Natural killer cell treated with Interleukin-12 subunit alpha and Interleukin-12 subunit beta and Interleukin-15 and Interleukin-18, amount 100 ng/mL, for 72 hours (primary cell): ENCODE measurements at places on chromosomes 2 and 18. TPM values are rescaled to one million over a fixed set of nuclear protein-coding genes. Genes with fewer than 3 reads are reported as not detected.

GRCh38 chr2:159362816-159363251, 76.3 kb upstream of the WDSUB1 start:
- H3K27me3 ChIP-seq = no peaks in the 10 kb centered on the region
- H3K4me1 ChIP-seq = peaks cover 10% of the 10 kb centered on the region
- no peak overlapping the region for H3K27ac ChIP-seq
- H3K36me3 ChIP-seq = peaks cover 16% of the 10 kb centered on the region

- H3K4me1 ChIP-seq = peaks cover 59% of the 10 kb centered on the region
- peak overlapping the region; percentile 43 for H3K4me3 ChIP-seq
- no peak overlapping the region for H3K27ac ChIP-seq
Observed at GRCh38 chr2:12050396-12050795, 304.0 kb downstream of the LPIN1 start.

DNA sequence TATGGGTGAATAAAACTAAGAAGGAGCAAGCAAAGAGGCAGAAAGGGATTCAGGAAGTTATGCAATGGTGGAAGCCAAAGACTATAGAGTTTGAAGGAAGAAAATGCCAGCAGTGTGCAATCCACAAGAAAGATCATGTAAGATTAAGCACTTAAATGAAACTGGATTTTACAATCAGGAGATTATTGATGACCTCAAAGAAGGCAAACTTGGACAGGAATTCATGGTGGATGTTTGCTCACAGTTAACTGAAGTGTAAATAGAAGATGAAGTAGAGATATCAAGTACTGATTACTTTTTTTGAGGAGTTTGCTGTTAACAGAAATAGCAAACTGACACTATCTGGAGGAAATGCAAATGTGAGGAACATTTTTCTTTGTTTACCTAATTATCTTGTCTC, 308.9 kb downstream of the RND3 start:
- H3K27me3 ChIP-seq = no peaks in the 10 kb centered on the region
- no peak overlapping the region for H3K4me3 ChIP-seq
- H3K27ac ChIP-seq = no peak overlapping the region
- DNase-seq = no peak
- H3K36me3 ChIP-seq = no peaks in the 10 kb centered on the region

The SLC4A3 gene
- total RNA-seq = not detected

GRCh38 chr2:143121079-143121478, 8.1 kb upstream of the ARHGAP15 start:
- no peaks in the 10 kb centered on the region for H3K27me3 ChIP-seq
- DNase-seq = no peak
- no peak overlapping the region for H3K27ac ChIP-seq
- H3K4me1 ChIP-seq = peaks cover 12% of the 10 kb centered on the region

The MROH2A gene
- total RNA-seq = not detected

GRCh38 chr2:48587560-48587959, 30.1 kb upstream of the GTF2A1L start:
- H3K27me3 ChIP-seq = peaks cover 21% of the 10 kb centered on the region
- H3K36me3 ChIP-seq = no peaks in the 10 kb centered on the region
- H3K4me3 ChIP-seq = no peak overlapping the region
- no peak overlapping the region for H3K27ac ChIP-seq
- peaks cover 5% of the 10 kb centered on the region for H3K4me1 ChIP-seq
- DNase-seq = no peak

DNA sequence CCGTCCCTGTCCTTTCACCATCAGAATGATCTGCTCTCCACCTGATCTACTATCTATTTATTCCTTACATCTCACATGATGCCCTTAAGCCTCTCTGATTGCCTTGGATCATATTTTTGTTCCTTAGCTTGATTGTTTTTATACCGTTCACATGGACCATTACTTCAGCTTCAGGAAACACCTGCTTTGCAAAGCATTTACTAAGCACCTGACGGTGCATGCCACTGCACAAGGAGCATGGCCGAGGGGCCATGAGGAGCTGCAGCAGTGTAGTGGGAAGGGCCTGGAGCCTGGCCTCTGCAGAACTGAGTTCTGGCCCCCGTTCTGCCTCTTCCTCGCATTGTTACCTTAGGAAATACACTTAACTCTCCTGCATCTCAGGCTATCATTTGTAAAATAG, 124.1 kb upstream of the NDUFV2 start:
- H3K36me3 ChIP-seq = no peaks in the 10 kb centered on the region
- no peak for DNase-seq
- no peaks in the 10 kb centered on the region for H3K4me1 ChIP-seq

DNA sequence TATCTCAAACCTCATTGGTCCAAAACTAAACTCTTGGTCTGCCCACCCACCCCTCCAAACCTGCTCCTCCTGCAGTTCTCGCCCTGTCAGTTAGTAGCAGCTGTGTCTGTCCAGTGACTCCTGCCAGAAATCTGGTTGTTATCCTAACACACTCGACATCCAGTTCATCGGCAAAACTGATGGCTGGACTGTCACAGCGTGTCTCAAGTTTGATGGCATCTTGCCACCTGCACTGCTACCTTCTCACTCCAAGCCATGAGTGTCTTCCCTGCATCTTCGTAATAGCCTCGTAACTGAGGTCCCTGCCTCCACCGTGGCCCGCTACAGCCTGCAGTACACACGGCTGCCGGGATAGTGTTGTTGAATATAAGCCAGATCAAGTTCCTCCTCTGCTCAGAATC, 470.1 kb upstream of the RAB12 start:
- no peak overlapping the region for H3K27ac ChIP-seq
- DNase-seq = no peak
- no peaks in the 10 kb centered on the region for H3K27me3 ChIP-seq
- no peak overlapping the region for H3K4me3 ChIP-seq
- peaks cover 6% of the 10 kb centered on the region for H3K36me3 ChIP-seq

The PLEKHH2 gene
- total RNA-seq = not detected

DNA sequence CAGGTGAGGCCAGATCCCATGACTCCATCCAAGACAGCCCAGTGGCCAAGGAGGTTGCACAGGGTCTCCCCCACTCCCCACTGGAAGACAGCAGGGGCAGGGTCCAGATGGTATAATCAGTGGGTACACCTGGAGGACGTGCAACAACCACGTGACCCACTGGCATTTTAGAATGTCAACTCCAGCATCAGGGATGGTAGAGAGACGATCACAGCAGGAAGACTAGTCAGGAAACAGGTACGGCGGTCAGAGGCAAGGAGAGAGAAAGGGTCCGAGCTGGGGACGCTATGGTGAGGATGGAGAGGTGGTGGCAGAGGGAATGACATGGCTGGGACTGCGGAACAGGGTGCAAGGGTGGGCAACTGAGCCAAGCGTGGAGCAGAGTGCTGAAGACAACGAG, 23.0 kb downstream of the SERTAD2 start:
- no peak overlapping the region for H3K27ac ChIP-seq
- peaks cover 8% of the 10 kb centered on the region for H3K4me1 ChIP-seq
- no peaks in the 10 kb centered on the region for H3K27me3 ChIP-seq
- DNase-seq = no peak

DNA sequence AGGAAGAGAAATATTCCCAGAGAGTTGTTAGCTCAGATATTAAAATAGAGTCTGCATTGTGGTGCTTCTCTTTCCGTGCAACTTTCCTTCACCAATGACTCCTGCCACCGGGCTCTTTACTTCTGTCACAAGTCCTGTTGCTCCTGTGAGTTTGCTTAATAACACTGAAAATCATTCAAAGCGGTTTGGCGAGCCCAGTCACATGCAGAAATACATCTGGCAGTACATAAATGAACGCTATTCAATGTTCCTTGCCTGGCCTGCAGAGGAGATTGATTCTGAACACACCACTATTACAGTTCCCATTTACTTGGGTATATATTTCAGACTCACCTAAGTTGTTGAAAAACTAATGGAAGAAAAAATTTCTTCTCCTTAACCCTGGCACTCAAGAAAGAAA, 276.6 kb downstream of the ZNF521 start:
- H3K4me1 ChIP-seq = no peaks in the 10 kb centered on the region
- H3K27ac ChIP-seq = no peak overlapping the region
- no peak for DNase-seq
- H3K4me3 ChIP-seq = no peak overlapping the region

DNA sequence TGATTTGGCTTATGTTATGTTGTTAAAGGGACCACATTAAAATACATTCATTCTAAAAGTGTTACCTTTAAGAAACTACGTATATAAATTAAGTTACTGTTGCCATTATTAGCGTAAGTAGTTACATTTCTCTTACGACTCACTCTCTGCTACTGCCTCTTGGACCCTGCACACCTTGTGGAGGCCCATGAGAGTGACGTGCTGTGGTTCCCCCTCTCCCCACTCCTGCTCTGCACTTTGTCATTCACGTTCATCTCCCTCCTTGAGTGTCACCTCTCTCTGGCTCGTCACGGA, 830 bp upstream of the MERTK start:
- H3K4me1 ChIP-seq = no peaks in the 10 kb centered on the region
- DNase-seq = no peak
- H3K27me3 ChIP-seq = peaks cover 16% of the 10 kb centered on the region
- H3K4me3 ChIP-seq = peak overlapping the region; percentile 76
- H3K27ac ChIP-seq = no peak overlapping the region
- H3K36me3 ChIP-seq = no peaks in the 10 kb centered on the region

- no peak for DNase-seq
- H3K4me1 ChIP-seq = no peaks in the 10 kb centered on the region
- no peak overlapping the region for H3K27ac ChIP-seq
- H3K4me3 ChIP-seq = no peak overlapping the region
- H3K36me3 ChIP-seq = peaks cover 7% of the 10 kb centered on the region
Observed at GRCh38 chr18:38718365-38718901, 1152.8 kb upstream of the CELF4 start.

DNA sequence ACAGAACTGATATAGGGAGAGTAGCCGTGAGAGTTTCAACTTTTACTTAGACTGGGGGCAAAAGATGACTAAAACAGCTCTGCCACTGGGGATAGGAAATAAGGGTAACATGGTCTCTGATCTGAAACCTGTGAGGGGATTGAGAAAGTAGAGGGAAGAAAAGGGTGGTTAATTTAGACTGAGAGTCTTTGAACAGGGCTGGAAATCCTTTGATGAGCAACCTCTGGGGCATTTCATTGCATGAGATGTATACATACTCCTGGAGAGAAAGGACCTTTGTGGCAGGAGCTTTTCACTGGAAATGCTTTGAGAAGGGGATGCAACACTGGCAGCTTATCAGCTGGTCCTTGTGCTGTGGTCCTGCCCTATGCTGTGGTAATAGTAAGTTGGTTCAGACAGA, 9.4 kb downstream of the GALNT1 start:
- no peak overlapping the region for H3K4me3 ChIP-seq
- no peak overlapping the region for H3K27ac ChIP-seq
- H3K36me3 ChIP-seq = peaks cover 13% of the 10 kb centered on the region
- DNase-seq = no peak
- no peaks in the 10 kb centered on the region for H3K27me3 ChIP-seq

DNA sequence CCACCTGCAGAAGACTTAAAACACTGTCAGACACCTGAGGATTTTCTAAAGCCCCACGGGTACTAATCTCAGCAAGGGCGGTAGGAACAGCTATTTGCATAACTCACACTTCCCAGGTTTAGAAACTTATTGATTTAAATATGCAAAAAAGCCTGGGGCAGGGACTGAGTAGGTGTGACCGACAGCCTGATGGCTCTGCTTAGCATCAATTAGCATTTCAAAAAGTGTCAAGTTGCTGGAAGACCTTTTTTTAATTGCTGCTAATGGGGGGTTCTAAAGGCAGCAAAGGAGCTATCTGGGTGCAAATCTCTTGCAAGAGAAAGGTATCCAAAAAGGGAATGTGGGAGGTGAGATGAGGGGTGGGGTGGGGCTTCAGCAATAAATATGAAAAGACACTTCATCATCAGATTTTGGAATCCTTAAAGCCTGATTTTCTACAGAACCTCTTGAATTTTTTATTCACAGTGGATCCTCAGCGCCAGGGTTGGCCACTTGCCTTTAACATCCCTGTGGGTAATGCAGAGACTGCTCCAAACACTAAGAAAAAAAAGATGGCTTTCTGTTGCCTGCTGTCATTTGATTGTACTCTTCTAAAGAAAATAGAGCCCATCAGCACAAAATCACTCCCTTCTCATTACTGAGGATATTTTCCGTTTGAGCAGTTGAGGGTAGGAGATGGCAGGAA, 121.1 kb upstream of the RMP24 start:
- no peak overlapping the region for H3K27ac ChIP-seq
- no peak for DNase-seq
- no peak overlapping the region for H3K4me3 ChIP-seq
- H3K27me3 ChIP-seq = peaks cover 20% of the 10 kb centered on the region
- no peaks in the 10 kb centered on the region for H3K36me3 ChIP-seq

- H3K36me3 ChIP-seq = no peaks in the 10 kb centered on the region
- H3K4me3 ChIP-seq = no peak overlapping the region
Observed at GRCh38 chr2:169182573-169182972, 113.2 kb downstream of the DHRS9 start.

The REG1B gene
- total RNA-seq = not detected

DNA sequence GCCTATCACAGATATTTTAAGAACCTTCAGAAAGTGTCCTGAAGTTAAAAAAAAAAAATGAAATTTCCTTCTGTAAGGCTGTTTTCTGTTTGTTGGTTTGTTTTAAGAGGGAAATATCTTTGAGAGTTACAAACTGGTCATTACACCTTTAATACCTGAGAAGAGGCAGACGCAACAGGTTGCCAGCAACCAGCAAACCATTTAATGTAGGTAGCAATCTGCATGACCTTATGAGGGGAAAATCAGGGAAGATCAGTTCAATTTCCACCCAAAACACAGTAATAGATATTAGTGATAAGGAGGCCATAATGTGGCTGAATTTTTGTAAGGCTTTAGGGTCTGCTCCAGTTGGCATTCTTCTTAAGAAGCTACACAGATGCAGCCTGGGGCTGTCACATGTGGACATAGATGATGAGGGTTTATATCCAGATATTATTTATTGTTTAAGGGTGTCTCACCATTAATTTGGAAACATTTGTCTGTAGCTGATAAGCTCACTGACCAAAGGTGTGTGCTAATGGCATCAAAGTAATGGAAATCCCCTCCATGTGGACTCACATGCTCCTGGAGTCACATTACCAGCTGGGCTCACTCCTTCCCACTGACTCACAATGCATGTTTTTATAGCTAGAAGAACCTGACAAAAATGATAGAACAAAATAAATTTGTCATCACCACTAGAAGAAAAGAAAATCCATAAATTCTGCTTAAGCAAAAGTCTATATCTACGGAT, 83.5 kb upstream of the DTNA start:
- no peak for DNase-seq
- H3K27ac ChIP-seq = no peak overlapping the region
- no peaks in the 10 kb centered on the region for H3K4me1 ChIP-seq
- H3K4me3 ChIP-seq = no peak overlapping the region
- no peaks in the 10 kb centered on the region for H3K36me3 ChIP-seq

The TMEM182 gene
- 4.8 TPM for total RNA-seq

DNA sequence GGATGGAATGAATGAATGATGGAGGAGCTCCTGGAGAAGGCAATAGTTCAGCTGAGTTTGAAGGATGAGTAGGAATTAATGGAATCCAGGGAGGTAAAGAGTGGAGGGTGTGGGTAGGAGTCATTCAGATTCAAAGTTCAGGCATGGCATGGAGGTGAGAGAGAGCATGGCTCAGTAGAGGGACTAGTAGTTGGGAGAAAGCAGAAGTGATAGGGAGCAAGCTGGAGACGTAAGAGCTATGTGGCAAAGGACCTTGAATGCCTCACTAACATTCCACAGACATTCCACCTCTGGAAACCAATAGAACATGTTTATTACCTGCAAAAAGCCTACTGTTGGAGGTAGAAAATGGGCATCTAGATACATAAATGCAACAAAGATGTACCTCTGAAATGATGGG, 170.1 kb downstream of the HAUS1 start:
- DNase-seq = no peak
- no peaks in the 10 kb centered on the region for H3K27me3 ChIP-seq
- peaks cover 15% of the 10 kb centered on the region for H3K4me1 ChIP-seq
- H3K4me3 ChIP-seq = no peak overlapping the region

The EVX2 gene
- not detected for total RNA-seq

- peaks cover 2% of the 10 kb centered on the region for H3K27me3 ChIP-seq
- H3K36me3 ChIP-seq = no peaks in the 10 kb centered on the region
- no peak for DNase-seq
- H3K4me3 ChIP-seq = no peak overlapping the region
- H3K4me1 ChIP-seq = no peaks in the 10 kb centered on the region
Observed at GRCh38 chr2:55511508-55512124, 7.9 kb upstream of the CFAP36 start.
